Endodermal cell (in vitro differentiated cells): ENCODE measurements at places on chromosomes 6 and 20. TPM values are rescaled to one million over a fixed set of nuclear protein-coding genes. Genes with fewer than 3 reads are reported as not detected.

COL19A1 gene
- 1.5 and 1.7 TPM in 2 replicates for total RNA-seq

BCAS1 gene
- not detected in 2 replicates for total RNA-seq

HLA-DMA gene
- 4.9 and 6.1 TPM in 2 replicates for total RNA-seq

BNIP5 gene
- not detected in 2 replicates for total RNA-seq

RNASET2 gene
- 22.1 and 25.8 TPM in 2 replicates for total RNA-seq

GJE1 gene
- not detected in 3 replicates for total RNA-seq

BCKDHB gene
- total RNA-seq = 33.1 and 36.4 TPM in 2 replicates

FAM83B gene
- 13.1 to 28.9 TPM (median 13.4 TPM) in 3 replicates for total RNA-seq

HLA-F gene
- 2.9 to 3.9 TPM (median 3.5 TPM) in 3 replicates for total RNA-seq

RBBP8NL gene
- total RNA-seq = not detected in 3 replicates

BPI gene
- not detected in 3 replicates for total RNA-seq

- DNase-seq = no peak
These were observed 115.9 kb upstream of the BEND6 start for GRCh38 chr6:56838965-56839364.

GRCh38 chr6:147078602-147079001 lies 125.6 kb upstream of the STXBP5 start:
- DNase-seq = no peak

GRCh38 chr20:51379601-51380341 lies 162.7 kb downstream of the NFATC2 start:
- DNase-seq = no peak

DNA sequence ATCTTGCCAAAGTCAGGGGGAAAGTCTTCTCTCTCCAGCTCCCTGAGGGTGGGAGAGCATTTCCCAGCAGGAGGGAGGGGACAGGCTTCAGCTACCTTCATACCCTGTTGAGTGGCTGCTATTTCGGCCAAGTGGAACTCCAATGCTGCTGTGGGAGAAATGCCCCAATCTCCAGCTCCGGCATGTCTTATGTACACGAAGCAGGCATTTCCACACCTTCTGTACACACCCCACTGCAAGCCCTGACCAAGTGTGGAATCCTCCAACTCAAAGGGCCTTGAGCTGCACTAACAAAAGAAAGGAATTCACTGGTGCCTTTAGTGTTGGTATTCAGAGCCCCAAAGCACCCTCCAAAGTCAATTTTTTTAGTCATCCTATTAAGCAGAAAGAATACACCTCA lies 313.6 kb upstream of the NT5E start:
- DNase-seq = no peak

DNA sequence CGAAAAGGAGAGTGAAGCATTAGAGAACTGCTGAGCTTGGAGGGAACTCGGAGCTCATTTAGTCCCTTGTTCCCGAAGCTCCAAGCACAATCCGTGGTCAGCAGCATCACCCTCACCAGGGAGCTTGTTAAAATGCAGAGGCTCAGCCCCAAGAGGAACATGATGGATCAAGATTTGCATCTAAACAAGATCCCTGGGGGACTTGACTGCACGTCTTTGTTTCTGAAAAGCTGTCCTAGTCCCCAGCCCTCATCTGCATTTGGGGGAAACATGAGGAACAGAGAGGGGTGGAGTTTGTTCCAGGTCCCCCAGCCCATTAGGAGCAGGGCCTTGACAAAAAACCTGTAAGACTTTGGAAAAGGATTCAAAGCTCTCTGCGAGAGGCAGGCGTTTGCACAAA lies 4.1 kb upstream of the LBP start:
- DNase-seq = peak; percentile 82

DNA sequence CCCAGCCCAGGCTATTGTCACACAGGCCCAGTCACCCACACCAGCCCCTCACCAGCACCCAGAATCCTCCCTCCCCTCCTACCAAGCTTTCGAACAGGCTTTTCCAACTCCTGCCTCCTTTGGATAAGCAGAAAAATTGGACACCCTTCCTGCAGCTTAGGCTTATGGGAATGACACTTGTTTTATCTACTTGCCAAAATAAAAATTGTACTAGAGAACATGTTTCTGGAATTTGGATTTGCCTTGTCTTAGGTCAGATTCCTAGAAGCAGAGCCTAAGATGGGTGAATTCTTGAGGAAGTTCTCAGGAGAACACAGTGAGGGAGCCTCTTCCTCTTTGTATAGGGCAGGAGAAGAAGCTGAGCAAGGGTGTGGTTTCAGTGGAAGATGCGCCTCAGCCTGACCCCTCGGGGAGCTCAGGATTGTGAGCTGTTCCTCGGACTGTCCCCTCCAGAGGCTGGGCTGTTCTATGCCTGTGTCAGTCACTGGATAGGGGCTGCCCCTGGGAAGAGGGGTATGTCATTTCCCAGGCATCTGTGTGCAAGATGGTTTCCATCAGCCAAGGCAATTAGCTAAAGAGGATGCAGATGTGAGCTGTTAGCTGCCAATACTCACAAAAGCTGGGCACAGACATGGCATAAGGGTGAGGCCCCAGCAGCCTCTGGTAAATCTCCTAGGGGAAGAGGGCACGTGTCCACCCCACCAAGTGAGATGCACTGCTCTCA lies 33.9 kb downstream of the ITPR3 start:
- DNase-seq = no peak

GRCh38 chr20:2080532-2081224 lies 20.9 kb upstream of the STK35 start:
- no peak for DNase-seq

GRCh38 chr20:44167736-44168135 lies 19.3 kb downstream of the JPH2 start:
- no peak for DNase-seq

GRCh38 chr6:10276106-10276505 lies 138.8 kb downstream of the TFAP2A start:
- no peak for DNase-seq

GRCh38 chr20:36467076-36467999 lies 74.0 kb upstream of the MYL9 start:
- DNase-seq = no peak

- no peak for DNase-seq
These were observed 149.0 kb upstream of the ARG1 start for GRCh38 chr6:131424016-131424415.

DNA sequence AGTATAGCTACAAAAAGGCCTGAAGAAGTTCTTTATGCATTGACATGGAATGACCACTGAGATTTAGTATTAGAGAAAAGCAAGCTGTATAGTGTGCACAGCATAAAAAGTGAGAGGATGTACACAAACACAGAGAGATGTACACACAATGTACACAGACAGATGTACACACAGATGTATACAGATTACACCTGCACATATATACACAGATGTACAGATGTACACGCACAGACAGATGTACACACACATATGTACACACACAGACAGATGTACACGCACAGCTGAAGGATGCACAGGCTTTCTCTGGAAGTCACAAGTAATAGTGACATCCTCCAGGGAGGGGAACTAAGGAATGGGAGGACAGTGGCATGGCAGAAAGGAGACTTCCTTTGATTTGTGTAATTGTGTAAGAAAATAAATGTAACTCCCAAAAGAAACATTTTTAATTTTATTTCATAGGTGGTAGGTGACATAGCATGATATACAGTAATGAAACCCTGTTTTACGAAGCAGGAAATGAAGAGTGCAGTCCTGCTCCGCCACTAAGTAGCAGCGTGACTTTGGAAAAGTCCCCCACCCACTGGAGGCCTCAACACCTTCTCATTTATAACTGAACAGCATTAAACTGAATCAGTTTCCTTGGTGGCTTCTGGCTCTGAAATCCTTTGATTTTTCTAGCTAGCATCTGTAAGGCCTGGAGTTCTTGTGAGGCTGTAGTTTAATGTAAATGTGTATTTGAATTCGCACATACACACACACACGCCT lies 14.1 kb downstream of the NFATC2 start:
- no peak for DNase-seq

DNA sequence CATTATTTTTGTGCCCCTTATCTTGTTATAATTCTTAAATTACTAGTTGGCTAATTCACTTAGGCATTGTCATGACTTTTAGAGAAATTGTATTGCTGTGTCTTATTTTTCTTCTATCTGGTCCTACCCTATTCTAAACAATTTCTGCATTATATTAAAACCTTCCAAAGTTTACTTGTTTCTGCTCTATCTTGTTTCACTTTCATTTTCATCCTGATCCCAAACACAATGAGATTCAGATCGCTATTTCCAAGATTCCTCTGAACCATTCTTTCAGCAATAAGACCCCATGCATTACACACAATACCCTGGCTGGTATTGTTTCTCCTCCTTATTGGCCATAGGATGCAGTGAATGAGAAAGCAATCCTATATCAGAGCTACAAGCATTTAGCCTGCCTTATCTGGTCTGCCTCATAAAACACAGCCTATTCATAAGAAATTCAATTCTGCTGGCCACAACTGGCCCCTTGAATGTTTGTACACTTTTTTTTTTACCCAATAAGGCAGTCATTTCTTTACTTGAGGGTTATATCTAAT lies 69.9 kb upstream of the POU3F2 start:
- DNase-seq = no peak

DNA sequence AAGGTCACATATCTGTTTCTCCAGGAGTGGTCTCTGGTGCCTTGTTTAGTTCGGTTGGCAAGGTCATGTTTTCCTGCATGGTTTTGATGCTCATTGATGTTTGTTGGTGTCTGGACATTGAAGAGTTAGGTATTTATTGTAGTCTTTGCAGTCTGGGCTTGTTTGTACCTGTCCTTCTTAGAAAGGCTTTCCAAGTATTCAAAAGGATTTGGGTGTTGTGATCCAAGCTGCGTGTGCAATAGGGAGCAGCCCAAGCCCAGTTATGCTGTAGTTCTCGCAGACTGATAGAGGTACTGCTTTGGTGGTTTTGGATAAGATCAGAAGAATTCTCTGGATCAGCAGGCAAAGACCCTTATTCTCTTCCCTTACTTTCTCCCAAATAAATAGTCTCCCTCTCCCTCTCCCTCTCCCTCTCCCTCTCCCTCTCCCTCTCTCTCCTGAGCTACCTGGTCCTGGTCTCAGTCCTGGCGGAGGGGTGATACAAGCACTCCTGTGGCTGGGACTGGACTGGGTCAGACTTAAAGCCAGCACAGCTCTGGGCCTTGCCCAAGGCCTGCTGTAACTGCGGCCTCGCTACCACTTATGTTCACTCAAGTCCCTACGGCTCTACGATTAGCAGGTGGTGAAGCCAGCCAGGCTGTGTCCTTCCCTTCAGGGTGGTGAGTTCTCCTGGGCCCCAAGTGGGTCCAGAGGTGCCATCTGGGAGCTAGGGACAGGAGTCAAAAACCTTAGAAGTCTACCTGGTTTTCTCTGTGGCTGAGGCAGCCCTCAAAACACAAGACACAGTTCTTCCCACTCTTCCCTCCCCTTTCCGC lies 27.3 kb upstream of the GRM4 start:
- DNase-seq = no peak

GRCh38 chr6:71460933-71461332 lies 172.3 kb downstream of the OGFRL1 start:
- no peak for DNase-seq

GRCh38 chr20:37236462-37236861 lies 25.2 kb downstream of the GHRH start:
- no peak for DNase-seq

DNA sequence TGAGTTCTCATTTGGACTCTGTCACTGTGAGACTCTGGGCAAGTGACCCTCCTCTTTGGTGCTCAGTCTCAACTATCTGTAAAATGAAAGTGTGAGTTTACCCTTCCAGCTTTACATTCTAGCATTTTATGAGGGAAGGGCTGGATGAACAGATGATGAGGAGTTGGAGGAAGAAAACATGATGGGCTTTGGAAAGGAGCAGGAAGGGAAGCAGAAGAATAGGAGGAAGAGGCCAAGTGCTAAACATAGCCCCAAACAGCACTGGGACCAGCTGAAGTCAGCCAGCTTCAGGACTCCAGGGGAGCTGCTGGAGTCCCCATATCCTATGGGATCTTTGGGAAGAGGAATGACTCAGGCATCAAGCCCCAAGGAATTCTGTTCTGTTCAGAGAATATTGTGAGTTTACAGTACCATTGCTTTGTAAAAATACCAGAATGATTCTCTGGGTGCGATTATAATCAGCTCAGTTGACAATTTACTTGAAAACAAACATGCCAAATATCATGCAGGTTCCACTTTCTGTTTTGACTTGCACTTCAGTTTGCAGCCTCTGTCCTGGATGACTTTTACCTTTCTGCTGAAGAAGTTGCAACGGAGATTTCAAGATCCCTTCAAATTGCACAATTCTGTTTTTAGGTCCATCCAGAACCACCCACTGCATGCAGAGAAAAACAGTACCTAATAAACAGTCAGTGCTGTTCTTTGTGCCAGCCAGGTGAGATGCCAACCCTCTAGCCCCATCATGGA lies 3.2 kb downstream of the CD40 start:
- no peak for DNase-seq

DNA sequence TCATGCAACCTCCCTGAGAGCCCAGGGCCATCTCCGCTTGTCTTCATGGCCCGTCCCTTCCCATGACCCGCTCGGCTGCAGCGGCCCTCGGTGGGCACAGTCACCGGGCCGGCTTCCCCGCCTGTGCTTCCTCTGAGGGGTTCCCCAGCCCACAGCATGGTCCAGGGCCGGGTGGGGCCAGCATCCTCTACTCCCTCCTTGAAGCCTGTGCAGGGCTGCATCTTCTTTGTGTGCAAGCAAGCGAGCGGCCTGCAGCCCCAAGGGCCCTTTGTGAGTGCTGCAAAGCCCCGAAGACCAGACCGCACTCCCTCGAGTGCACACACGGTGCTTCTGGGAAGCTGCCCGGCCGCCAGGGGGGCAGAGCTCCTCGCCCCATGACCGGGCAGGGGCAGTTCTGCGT lies 265.8 kb downstream of the TAF4 start:
- DNase-seq = no peak

DNA sequence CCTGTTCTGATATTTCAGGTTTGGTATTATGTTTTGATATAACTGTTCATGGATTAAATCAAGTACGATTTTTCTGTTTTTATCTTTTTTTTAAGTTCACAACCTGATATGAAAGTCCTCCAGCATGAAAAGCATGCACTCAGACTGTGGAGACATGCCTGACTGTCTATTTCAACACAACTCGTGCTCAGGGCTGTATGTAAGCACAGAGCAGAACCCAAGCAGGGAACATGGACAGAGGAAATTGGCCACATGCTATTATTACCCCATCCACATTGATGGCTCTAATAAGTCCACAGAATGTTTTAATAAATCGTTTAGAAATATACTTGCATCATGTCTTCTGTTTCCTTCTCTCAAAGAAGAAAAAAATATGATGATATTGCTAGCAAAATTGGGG lies 730.4 kb downstream of the C6orf118 start:
- DNase-seq = no peak

DNA sequence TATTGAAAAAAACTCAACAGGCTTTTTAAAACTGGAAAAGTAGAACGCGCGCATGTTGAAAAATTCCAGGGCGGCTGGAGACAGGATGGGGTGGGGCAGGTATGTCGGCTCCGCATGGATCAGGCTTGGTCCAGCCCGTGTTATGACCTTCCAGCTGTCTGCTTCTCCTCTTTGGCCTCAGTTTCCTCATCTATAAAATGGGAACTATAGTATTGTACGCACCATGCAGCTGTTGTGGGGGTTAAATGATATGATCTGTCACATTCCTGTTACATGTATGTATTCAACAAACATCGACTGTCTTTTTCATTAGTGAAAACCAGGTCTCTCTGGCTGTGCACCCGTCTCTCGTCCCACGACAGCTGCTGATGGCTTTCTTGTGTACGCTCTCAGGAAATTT lies 18.8 kb downstream of the PHACTR3 start:
- no peak for DNase-seq

- peak; percentile 63 for DNase-seq
These were observed 66.6 kb downstream of the EZR start for GRCh38 chr6:158752613-158753012.
